Neural crest cell (in vitro differentiated cells): ENCODE measurements at places on chromosomes 2 and 18.
A peak's percentile ranks its signal among the peaks of the same experiment; 100 is the strongest.

DNA sequence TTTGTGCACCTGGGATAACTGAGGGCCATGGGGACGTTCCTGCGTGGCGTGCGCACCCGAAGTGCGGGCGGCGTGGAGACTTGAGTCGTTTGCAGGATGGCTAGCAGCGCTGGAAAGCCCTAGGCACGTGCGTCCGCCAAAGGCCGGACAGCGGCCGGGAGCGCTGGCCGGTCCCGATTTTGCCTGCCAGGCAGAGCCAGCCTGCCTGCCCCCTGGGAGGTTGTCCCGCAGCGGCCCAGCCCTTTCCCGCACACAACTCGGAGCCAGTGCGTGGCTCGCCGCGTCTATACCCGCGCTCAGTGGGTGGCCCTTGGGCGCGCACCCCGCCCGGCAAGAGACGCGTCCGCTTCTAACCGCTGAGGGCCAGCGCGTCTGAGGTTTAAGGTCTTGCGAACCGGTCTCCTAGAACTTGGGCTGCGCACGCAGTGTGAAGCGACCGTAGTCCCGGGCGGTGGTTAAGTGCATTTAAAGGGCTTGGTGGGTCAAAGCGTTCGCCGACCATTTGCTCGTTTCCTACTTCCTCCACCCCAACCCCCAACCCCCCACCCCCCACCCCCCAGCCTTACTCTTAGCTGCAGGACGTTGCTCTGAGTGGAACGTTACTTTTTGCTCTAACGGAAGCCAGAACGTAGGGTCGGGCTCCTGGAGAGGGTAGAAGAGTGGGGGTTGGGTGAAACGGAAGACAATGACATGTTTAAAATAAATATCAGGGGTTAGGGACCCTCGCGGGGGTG lies 627 bp downstream of the CDCA7 start:
- peaks cover 2% of the 10 kb centered on the region for H3K27me3 ChIP-seq
- H3K36me3 ChIP-seq, result peaks cover 6% of the 10 kb centered on the region
- peaks cover 56% of the 10 kb centered on the region for H3K4me1 ChIP-seq
- peak overlapping the region; percentile 97 for H3K4me3 ChIP-seq
- DNase-seq, result peak; percentile 52

DNA sequence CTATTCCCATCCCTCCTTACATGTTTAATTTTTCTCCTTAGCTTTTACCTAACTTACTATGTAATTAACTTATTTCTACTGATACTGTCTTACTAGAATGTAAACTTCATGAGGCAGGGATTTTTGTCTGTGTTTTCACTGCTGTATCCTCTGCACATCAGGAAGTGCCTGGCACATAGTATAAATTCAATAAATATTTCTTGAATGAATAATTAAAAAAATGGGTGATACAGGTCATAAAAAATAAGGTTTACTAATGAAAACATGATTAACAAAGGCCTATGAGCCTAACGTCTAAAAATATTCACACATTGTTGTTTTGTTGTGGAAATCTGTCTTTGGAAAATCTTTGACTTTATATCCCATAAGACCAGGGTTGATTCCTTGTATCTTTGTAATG lies 4.5 kb downstream of the RBKS start:
- no peak for DNase-seq
- no peak overlapping the region for H3K27ac ChIP-seq
- H3K4me3 ChIP-seq, result no peak overlapping the region
- no peaks in the 10 kb centered on the region for H3K27me3 ChIP-seq

DNA sequence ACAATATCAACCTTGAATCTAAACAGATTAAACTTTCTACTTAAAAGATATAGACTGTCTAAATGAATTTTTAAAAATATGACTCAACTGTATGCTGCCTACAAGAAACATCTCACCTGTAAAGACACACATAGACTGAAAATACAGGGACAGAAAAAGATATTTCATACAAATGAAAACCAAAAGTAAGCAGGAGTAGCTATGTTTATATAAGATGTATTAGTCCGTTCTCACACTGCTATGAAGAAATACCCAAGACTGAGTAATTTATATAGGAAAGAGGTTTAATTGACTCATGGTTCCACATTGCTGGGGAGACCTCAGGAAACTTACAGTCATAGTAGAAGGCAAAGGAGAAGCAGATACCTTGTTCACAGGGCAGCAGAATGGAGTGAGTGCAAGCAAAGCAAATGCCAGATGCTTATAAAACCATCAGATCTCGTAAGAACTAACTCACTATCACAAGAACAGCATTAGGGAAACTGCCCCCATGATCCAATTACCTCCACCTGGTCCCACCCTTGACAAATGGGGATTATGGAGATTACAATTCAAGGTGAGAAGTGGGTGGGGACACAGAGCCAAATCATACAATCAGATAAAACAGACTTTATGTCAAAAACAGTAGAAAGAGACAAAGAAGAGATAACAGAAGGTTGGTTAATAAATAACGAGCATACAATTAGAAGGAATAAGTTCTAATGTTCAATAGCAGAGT lies 214.4 kb upstream of the SLC39A10 start:
- H3K36me3 ChIP-seq, result peaks cover 3% of the 10 kb centered on the region
- no peak for DNase-seq
- no peak overlapping the region for H3K27ac ChIP-seq
- H3K27me3 ChIP-seq, result no peaks in the 10 kb centered on the region
- no peaks in the 10 kb centered on the region for H3K4me1 ChIP-seq

DNA sequence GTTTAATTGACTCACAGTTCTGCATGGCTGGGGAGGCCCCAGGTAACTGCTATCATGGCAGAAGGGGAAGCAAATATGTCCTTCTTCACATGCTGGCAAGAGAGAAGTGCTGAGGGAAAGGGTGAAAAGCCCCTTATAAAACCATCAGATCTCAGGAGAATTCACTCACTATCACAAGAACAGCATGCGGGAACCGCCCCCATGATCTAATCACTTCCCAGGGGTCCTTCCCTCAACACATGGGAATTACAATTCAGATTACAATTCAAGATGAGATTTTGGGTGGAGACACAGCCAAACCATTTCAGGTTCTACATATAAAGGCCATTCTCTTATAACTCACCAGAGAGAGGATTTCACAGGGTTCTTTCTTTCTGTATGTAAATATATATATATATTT lies 62.9 kb downstream of the VRK2 start:
- DNase-seq, result no peak
- H3K4me1 ChIP-seq, result no peaks in the 10 kb centered on the region
- no peaks in the 10 kb centered on the region for H3K27me3 ChIP-seq
- no peak overlapping the region for H3K27ac ChIP-seq

DNA sequence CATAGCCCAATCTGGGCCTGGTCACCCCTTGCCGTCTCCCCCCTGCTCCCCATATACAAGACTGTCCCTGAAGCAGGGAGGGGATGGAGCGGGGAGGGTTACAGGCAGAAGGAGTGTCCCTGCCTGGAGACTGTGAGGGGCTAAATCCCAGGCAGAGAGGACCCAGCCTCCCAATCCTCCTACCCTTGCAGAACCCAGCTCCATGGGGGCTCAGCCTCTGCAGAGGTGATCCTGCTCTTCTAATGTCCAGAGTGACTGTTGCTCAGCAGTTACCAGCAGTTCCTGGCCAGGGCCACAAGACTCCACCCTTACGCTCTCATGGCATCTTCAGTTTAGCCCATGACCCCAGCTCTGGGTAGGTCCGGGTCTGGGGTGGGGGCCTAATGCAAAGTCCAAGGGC lies 58.1 kb downstream of the COA5 start:
- no peak for DNase-seq
- no peak overlapping the region for H3K4me3 ChIP-seq
- no peaks in the 10 kb centered on the region for H3K27me3 ChIP-seq
- H3K4me1 ChIP-seq, result no peaks in the 10 kb centered on the region
- H3K36me3 ChIP-seq, result peaks cover 10% of the 10 kb centered on the region

DNA sequence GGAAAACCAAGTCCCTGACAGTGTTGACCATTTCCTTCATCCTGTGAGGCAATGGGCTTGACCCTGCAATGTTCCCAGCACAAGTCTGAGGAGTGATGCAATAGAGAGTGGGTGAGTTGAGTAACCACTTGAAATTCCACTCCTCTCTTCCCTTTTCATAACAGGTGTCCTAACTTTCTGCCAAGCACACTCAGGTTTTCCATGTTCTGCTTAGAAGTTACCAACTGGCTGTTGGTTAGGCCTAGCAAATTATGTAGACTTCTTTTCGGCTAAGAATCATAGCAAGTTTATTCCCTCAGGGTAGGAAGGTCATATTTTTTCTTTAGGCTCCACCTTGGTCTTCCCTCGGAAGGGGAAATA lies 11.5 kb downstream of the GNLY start:
- H3K27me3 ChIP-seq, result peaks cover 35% of the 10 kb centered on the region
- DNase-seq, result no peak
- no peak overlapping the region for H3K27ac ChIP-seq
- H3K36me3 ChIP-seq, result no peaks in the 10 kb centered on the region
- H3K4me1 ChIP-seq, result peaks cover 9% of the 10 kb centered on the region

DNA sequence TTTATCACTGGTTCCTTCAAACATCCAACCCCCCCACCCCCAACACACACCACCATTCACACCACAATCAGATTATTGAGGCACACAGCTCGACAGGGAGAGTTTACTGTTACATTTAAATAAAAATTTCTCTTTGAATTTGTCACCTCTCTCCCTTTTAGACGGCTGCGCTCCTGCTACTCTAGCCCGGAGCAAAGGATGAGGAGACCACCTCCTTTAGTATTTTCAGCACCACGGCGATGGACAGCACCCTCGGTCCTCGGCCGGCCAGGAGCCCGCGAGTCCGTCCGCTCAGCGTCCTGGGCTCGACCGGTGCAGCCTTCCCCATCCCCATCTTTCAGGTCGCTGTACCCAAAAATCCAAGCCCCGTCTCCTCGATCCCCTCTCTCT lies 892 bp downstream of the CELF4 start:
- peaks cover 93% of the 10 kb centered on the region for H3K27me3 ChIP-seq
- DNase-seq, result peak; percentile 89
- H3K36me3 ChIP-seq, result peaks cover 2% of the 10 kb centered on the region

GRCh38 chr18:58505181-58505580 lies 123.7 kb downstream of the ALPK2 start:
- H3K36me3 ChIP-seq, result no peaks in the 10 kb centered on the region
- H3K4me1 ChIP-seq, result peaks cover 22% of the 10 kb centered on the region
- DNase-seq, result no peak
- H3K27me3 ChIP-seq, result no peaks in the 10 kb centered on the region

DNA sequence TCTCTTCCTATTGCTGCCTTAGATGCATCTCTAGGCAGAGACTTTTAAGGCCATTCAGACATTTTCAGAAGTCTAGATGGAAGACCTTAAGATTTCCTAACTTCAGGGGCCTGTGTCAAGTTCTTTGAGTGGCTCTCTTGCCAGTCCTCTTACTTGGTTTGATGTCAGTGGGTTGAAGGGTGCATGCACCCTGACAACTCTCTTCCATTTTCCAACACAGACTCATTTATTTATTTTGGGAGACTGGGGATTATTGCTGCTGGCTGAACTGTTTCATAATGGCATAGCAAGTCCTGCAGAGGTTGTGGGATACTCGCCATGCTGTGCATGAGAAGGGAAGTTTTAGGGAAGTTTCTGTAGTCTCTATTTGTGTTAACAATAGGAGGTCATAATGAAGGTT lies 39.0 kb upstream of the ACADL start:
- no peak for DNase-seq
- no peaks in the 10 kb centered on the region for H3K36me3 ChIP-seq
- no peaks in the 10 kb centered on the region for H3K4me1 ChIP-seq
- H3K27ac ChIP-seq, result no peak overlapping the region
- H3K4me3 ChIP-seq, result no peak overlapping the region

DNA sequence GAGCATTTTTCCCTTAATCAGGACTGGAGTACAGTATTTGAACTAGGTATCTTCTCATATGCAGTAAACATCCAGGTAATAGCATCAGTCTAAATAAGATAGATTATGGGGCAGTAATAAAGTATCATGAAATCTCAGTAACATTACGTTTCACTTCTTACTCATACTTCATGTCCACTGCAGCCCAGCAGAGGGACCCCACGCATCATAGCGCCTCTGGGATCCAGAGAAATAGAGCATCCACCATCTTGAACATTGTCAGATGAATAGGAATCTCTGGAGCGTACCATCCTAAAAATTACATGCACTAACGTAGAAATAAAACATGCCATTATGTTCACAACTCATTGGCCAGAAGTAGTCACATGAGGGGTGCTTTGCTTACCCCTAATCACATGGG lies 499.0 kb downstream of the CPS1 start:
- no peaks in the 10 kb centered on the region for H3K36me3 ChIP-seq
- DNase-seq, result no peak
- no peaks in the 10 kb centered on the region for H3K4me1 ChIP-seq
- H3K27me3 ChIP-seq, result no peaks in the 10 kb centered on the region
- H3K27ac ChIP-seq, result no peak overlapping the region

- no peak overlapping the region for H3K27ac ChIP-seq
- H3K36me3 ChIP-seq, result no peaks in the 10 kb centered on the region
- no peak overlapping the region for H3K4me3 ChIP-seq
- H3K4me1 ChIP-seq, result peaks cover 5% of the 10 kb centered on the region
- no peak for DNase-seq
- H3K27me3 ChIP-seq, result no peaks in the 10 kb centered on the region
Observed at GRCh38 chr2:134244587-134244986, 9.3 kb upstream of the MGAT5 start.

- H3K4me1 ChIP-seq, result peaks cover 17% of the 10 kb centered on the region
- no peak overlapping the region for H3K27ac ChIP-seq
- peaks cover 22% of the 10 kb centered on the region for H3K36me3 ChIP-seq
- no peak for DNase-seq
- no peaks in the 10 kb centered on the region for H3K27me3 ChIP-seq
Observed at GRCh38 chr2:182952741-182953450, 85.4 kb downstream of the NCKAP1 start.

- H3K4me3 ChIP-seq, result no peak overlapping the region
- no peaks in the 10 kb centered on the region for H3K27me3 ChIP-seq
- peaks cover 9% of the 10 kb centered on the region for H3K36me3 ChIP-seq
- no peak overlapping the region for H3K27ac ChIP-seq
Observed at GRCh38 chr2:182020286-182021070, 34.8 kb downstream of the PPP1R1C start.

GRCh38 chr2:70647873-70648481 lies 94.4 kb upstream of the TGFA start:
- no peaks in the 10 kb centered on the region for H3K36me3 ChIP-seq
- peak; percentile 87 for DNase-seq
- H3K4me3 ChIP-seq, result no peak overlapping the region
- peaks cover 23% of the 10 kb centered on the region for H3K27me3 ChIP-seq
- peaks cover 11% of the 10 kb centered on the region for H3K4me1 ChIP-seq

DNA sequence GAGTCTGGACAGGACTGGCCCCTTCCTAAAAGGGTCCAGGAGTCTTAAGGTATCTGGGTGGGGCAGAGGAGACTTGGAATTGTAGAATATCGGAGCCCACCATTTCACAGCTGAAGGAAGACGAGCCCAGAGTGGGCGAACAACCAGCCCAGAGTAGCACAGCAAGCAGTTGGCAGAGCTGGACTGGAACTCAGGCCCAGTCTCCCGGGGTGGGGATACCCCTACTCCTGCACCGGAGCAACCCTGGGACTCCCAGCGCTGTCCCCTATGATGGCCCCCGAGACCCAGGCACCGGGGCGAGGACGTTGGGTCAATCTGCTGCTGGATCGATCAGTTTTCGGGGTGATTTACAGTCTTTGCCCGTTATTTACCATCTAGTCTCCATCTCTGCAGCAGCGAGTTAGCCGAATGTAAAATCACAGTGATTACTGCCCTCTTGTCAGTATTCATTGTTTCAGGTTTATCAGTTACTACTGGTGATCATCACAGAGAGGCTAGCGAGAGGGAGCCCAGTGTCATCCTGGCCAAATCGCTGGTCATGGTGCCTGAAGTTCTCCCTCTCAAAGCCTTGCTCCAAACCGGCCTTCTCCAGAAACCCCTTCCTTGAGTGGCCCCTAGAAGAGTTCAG lies 75.3 kb downstream of the SMAD7 start:
- H3K4me1 ChIP-seq, result peaks cover 9% of the 10 kb centered on the region
- no peaks in the 10 kb centered on the region for H3K27me3 ChIP-seq
- DNase-seq, result no peak
- H3K4me3 ChIP-seq, result no peak overlapping the region
- H3K36me3 ChIP-seq, result no peaks in the 10 kb centered on the region
